Tibial nerve (tissue), 4 donors: ENCODE measurements at places on chromosomes 16 and 17. TPM values are rescaled to one million over a fixed set of nuclear protein-coding genes. Genes with fewer than 3 reads are reported as not detected.

DNA sequence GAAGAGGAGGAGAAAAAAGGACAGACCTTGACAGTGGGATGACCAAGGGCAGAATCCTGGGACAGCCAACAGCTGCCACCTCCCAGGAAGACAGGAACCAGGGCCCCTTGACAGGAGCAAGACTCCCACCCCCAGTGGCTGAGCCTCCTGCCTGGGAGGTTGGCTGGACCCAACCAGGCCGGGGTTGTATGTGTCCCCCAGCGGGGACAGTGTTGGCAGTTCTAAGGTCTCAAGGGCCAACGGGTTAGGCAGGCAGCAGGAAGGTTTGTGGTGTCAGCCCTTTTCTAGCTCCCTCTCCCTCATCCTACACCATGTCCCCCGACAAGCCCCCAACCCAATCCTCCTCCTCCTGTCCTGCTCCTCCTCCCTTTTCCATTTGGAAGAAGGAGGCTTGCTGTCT is 126.2 kb downstream of the MRM1 start:
- DNase-seq = no peak

GRCh38 chr17:64146418-64147109 is 16.6 kb upstream of the ERN1 start:
- DNase-seq = peak; percentile 47

DNA sequence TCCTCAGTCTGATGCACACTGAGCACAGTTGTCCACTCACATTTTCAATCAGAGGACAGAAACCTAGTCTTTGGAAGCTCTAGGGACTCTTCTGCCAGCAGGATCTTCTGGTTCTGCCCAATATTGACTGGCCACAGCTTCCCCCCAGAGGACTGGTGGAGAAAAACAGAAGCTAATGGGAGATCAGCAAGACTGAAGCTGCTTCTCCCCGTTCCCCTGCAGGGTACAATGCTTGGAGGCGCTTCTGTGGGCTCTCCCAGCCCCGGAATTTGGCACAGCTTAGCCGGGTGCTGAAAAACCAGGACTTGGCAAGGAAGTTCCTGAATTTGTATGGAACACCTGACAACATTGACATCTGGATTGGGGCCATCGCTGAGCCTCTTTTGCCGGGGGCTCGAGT is 10.3 kb downstream of the EPX start:
- no peak for DNase-seq

DNA sequence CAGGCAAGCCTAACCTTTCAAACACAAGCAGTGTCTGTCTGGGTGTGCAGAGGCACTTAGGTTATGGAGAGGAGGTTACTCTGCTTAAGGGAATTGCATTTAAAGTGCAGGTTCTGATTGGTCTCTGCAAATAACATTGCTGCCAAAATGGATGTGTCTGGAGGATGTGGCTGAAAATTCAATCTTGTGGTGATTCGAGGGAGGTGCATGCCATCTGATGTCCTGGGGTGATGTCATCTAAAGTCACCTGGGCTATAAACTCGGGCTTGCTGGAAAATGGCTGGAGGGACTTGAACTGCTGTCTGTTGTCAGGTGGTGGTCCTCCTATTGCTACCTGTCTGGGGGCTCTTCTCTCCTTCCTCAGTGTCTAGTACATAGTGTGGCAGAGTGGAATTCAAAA is 28.3 kb upstream of the GPR139 start:
- no peak for DNase-seq

DNA sequence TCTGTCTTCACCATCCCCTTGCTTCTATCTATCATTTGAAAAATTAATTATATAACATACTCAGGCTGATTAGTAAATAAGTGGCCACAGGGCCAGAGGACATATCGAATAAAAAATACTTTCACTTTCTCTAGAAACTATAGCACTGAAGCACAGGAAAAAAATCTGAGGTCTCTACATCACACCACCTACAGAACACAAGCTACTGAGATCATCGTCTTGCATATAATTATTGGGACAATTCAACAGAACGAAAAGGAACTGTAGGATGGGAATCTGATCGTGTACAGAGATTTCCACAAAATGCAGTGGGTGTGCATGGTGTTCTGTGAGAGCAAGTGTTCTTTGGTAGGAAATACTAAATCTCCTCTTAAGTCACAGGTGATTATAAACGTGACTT is 289.6 kb upstream of the ERCC4 start:
- no peak for DNase-seq

DNA sequence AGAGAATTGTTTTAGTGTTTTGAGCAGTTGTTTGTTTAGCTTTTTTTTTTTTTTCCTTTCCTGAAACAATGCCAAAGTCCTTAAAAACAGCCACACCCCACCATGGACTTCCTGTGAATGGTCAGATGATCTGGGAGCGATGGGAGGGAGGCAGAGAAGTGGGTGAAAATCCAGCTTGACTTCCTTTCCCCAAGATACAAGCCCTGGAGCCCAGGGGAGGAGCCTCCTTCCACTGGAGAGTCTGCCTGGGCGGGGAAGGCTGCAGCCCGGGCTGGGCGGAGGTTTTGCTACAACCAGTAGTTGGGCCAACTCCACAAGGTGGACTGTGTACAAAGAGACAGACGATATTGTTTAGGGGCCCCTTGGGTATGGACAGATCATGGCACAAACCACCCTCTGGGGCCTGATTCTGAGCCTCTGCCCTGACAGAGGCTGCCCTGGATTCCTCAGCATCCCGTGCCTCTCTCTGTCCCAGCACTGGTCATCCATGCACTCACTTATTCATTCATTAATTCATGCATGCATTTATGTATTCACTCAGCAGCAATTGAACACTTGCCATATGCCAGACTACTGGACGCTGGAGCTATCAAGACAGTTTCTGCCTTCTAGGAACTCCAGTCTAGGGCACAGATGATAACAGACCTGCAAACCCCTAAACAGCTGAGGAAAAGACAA is 29.8 kb downstream of the WSB1 start:
- peak; percentile 49 for DNase-seq

- DNase-seq = no peak
Observed at GRCh38 chr17:77248216-77249114, 107.7 kb downstream of the SEC14L1 start.

- no peak for DNase-seq
Observed at GRCh38 chr16:10036956-10037355, 145.3 kb downstream of the GRIN2A start.

DNA sequence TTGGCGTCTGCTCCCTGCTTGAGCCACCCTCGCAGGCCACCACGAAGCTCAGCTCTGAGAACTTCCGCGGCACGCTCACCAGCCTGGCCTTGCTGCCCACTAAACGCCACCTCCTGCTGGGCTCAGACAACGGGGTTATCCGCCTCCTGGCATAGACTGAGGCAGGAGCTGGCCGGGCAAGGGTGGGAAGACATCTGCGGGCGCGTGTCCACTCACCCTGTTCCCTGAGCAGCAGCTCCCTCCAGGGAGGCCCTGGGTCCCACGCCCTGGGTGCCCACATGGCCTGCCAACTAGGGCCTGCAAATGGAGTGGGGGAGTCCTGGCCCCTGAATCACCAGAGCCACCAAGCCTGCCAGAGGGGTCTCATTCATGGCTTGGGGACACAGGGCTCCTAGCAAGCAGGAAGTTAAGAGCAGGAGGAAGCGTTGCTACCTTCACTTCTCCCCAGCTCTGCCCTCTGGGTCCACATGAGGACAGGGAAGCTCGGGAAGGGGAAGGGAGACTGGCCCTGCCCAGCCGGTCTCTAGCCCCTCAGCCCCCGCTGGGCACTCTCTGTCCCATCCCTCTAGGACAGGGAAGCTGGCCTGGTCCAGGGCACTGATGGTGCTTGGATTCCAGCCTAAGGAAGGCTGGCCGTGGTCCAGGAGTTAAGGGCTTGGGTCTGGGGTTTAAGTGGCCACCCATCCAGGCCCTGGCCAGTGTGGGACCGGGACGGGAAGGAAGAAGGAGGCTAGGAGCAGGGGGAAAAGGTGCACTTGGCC is 5.0 kb upstream of the SERPINF2 start:
- no peak for DNase-seq

DNA sequence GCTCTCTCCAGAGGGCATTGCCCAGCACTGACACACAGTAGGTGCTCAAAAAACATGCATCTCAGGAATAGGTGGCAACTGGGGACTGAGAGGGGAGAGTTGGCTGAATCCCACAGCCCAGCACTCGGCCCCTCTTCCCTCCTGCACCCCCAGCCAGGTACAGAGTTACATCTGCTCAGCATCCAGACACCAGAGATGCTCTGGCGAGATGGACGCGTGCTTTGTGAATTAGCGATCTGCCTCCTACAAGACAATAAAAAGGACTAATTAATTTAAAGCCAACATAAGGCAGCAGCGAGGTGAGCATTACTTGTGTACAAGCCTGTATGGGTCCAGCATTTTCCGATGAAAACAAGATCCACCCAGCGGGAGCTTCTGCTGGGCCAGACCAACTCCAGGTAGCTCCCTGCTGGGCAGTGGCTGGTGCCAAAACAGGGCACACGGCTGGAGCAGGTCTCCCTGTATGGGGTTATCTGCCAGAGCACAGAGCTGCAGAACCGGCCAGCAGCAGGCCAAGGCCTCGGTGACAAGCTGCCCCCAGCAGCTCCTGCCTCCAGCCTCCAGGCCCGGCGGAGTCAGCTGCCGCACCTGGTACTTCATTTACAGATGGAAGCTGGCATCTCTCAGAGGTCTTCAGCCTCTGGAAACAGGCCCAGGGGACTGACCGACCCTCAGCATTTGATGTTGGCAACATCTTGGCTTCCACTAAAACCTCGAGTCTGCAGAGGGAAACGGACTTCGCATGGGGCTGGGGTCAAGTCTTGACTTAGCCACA is 219.7 kb upstream of the SDK2 start:
- DNase-seq = no peak

DNA sequence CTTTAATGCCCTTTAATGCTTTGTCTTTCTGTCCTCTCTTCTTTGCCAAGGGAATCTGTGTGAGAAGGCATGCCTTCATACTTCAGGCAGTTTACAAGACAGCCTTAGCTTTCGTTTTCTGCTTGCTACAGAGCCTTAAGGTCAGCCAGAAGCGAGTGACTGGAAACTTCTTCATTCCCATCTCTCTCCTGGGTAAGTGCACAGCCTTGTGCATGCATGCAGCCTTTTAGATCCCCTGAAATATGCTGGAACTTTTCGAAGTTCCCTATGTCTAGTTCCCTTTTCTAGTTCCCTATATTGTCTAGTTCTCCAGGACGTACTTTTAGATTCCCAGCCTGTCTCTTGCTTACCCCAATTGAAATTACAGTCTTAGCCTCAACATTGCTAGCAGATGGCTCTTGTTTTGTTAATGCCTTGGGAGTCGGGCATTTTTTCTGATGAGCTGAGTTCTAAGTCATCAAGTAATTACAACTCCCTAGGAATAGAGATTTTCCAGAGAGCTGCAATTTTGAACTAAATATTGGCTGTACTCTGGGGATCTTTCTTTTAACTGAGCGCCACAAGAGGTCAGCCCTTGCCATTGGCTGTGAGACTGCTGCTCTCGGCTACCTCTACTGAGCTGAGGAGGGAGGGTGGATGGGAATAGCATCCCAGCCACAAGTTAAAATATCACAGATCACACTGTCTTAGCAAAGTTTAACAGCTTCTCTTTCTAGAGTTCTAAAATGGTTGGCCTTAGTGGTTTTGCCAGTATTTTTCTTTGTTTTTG is 22.7 kb upstream of the PPM1D start:
- peak; percentile 41 for DNase-seq

DNA sequence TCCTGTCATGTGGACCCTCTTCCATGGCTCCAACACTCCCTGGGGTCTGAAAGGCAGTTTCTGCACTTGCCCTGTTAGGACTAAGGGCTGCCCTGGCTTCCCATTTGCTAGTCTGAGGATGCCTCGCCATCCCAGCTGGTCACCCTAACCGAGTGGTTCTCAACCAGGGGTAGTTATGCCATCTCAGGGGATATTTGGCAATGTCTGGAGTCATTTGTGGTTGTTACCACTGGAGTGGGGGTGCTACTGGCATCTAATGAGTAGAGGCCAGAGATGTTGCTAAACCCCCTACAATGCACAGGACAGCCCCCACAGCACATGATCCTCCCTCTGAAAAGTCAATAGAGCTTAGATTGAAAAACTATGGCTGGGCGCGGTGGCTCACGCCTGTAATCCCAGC is 26.9 kb upstream of the CDH1 start:
- no peak for DNase-seq

DNA sequence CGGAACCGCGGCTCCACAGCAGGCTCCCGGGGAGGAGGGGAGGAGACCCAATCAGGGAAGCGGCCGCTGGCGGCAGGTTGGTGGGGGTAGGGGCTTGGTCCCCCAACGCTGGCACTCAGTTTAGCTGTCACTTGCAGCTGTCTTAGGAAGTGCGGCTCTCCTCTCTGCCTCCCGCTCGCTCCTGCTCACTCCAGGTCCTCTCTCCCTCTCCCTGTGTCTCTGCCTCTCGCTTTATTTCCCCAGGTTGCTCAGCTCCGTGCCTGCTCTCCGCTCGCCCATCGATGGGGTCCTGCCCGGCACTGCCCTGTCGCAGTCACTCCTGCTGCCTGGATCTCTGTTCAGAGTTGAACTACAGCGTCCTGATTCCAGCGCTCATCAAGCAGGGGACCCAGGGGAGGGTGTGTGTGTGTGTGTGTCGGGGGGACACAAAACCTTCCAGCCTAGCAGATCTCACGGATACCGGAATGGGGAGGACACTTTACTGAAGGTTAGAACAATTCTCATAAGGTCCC is 145.6 kb downstream of the ENGASE start:
- no peak for DNase-seq

DNA sequence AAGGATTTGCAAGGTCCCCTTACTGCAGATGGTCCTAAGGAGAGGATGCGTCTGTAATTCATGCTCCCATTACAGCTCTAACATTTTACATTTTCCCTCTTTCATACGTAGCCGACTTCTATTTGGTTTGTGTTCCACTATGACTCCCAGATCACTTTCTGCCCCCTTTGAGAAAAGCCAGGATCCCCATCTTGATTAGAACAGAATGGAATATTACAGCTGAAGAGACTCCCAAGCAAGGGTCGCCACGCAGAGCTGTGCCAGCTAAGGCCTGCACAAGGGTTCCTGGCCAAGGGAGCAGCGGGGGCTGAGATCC is 3.4 kb upstream of the CDT1 start:
- DNase-seq = no peak

DNA sequence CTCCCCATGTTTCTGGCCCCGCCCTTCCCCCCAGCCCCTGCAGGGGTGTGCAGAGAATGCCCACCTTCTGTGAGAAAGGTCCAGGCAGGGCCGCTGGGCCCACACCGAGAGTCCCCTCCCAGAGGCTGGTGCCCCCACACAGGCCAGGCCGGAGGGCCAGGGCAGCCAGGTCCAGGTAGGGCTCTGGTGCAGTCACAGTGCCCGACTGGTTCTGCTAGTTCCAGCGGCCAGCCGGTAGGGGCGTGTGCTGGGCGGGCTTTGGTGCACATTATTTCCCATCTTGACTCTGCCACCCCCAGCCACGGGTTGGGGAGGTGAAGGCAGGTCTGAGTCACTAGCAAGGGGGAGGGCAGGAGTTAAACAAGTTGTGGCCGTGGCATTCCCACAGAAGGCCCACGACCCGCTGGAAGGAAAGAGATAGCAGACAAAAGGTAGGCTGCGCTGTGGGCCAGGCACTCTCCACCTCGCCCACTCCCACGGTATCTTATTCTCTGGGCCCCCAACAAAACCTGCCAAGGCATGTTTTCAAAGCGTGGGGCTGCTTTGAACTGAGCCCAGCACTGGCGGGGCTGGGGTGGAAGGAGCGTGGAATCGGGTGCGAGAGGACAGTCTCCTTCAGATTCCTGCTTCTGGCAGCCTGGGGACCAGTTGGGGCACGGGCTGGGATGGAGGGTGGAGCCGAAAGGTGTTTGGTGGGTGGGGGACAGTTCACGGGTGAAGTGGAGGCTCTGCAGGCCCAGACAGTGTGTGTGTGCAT is 1.9 kb downstream of the EPN3 start:
- no peak for DNase-seq

GRCh38 chr16:67144943-67145342 is 5.9 kb downstream of the B3GNT9 start:
- no peak for DNase-seq

GRCh38 chr17:19238167-19238505 is 970 bp downstream of the EPN2 start:
- DNase-seq = no peak

Gene CCL3
- not detected for total RNA-seq

Gene ARL17A
- 14.2 TPM for total RNA-seq

Gene ZSCAN10
- not detected for total RNA-seq
